Kidney (tissue), 22 donors: ENCODE measurements at places on chromosomes 11 and 22. TPM values are rescaled to one million over a fixed set of nuclear protein-coding genes. Genes with fewer than 3 reads are reported as not detected.

SMC1B gene
- not detected for total RNA-seq

TMEM25 gene
- 30.7 TPM for total RNA-seq

OR5AN1 gene
- not detected for total RNA-seq

FBXO3 gene
- 40.4 TPM for total RNA-seq

BARX2 gene
- total RNA-seq = 5.2 TPM

SNX19 gene
- 67.5 TPM for total RNA-seq

UPK2 gene
- not detected for total RNA-seq

AMPD3 gene
- 16.5 TPM for total RNA-seq

- H3K4me1 ChIP-seq = peaks cover 32% of the 10 kb centered on the region
- H3K4me3 ChIP-seq = no peak overlapping the region
- no peaks in the 10 kb centered on the region for H3K27me3 ChIP-seq
- H3K27ac ChIP-seq = peak overlapping the region; percentile 80
Observed at GRCh38 chr22:39282645-39283321, 36.6 kb downstream of the RPL3 start.

GRCh38 chr11:32290783-32291182 lies 144.6 kb downstream of the WT1 start:
- no peaks in the 10 kb centered on the region for H3K36me3 ChIP-seq
- H3K4me1 ChIP-seq = no peaks in the 10 kb centered on the region
- no peak overlapping the region for H3K4me3 ChIP-seq
- no peak overlapping the region for H3K27ac ChIP-seq

DNA sequence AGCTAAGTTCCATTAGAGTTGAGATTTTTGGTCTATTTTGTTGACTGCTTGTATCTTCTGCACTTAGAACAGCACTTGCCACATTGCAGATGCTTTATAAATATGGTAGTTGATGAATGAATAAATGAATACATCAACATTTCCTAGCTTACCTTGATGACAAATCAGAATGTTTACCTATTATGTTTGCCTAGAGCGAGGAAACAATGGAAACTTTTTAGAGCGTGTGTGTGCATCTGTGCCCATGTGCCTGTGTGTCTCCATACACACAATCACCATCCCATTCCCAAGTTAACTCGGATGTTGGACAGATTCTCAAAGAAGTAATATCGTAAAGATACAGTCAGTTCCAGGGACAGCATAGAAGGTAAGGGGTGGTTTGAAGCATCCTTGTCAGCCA lies 139.1 kb downstream of the DBX1 start:
- no peak overlapping the region for H3K27ac ChIP-seq
- no peaks in the 10 kb centered on the region for H3K27me3 ChIP-seq
- H3K36me3 ChIP-seq = no peaks in the 10 kb centered on the region
- no peaks in the 10 kb centered on the region for H3K4me1 ChIP-seq
- DNase-seq = no peak

DNA sequence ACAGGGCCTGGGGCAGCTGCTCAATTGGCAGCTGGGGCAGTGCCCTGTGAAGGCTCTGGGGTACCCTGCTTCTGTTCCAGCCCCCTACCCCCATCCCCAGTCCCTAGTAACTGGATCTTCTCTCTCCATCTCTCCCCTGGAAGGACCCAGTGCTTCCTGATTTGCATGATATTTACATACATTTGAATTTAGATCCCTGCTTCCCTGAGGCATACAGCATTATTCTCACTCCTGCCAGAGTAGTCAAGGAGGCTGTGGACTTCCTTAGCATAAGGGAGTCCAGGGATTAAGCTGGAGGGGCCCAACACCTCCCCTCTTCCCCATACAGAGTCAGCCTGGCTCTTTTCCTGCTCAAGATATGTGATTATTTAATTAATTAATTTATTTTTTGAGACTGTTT lies 24.7 kb downstream of the TEF start:
- no peak overlapping the region for H3K4me3 ChIP-seq
- H3K27me3 ChIP-seq = no peaks in the 10 kb centered on the region
- no peaks in the 10 kb centered on the region for H3K4me1 ChIP-seq
- no peak for DNase-seq
- no peaks in the 10 kb centered on the region for H3K36me3 ChIP-seq

DNA sequence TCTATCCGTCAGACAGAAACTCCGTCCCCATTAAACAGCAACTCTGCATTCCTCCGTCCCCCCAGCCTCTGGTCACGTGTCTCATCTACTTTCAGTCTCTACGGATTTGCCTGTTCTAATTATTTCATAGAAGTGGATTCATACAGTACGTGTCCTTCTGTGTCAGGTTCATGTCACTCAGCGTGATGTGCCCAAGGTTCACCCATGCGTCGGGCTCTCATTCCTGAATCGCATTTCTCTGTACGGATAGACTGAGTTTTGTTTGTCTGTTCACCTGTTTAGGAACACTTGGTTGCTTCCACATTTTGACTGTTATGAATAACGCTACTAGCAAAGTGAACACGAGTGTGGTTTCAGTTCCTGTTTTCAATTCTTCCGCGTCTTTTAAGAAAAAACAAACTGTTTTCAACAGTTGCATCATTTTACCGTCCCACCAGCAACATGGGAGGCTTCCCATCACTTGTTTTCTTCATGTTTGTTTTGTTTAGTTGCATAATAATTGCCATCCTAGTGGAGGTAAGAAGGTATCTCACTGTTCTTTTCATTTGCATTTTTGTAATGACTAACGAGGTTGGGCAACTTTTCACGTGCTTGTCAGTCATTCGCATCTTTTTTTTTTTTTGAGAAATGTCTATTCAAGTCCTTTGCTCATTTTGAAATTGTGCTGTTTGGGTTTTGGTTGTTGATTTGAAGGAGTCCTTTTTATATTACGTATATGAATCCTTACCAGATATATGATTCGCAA lies 8.9 kb upstream of the NLRP6 start:
- H3K36me3 ChIP-seq = no peaks in the 10 kb centered on the region
- H3K4me3 ChIP-seq = peak overlapping the region; percentile 17
- DNase-seq = no peak
- no peak overlapping the region for H3K27ac ChIP-seq

GRCh38 chr11:93861808-93862207 lies 11.4 kb upstream of the VSTM5 start:
- DNase-seq = no peak
- no peaks in the 10 kb centered on the region for H3K36me3 ChIP-seq
- no peak overlapping the region for H3K4me3 ChIP-seq
- no peaks in the 10 kb centered on the region for H3K27me3 ChIP-seq
- no peaks in the 10 kb centered on the region for H3K4me1 ChIP-seq

DNA sequence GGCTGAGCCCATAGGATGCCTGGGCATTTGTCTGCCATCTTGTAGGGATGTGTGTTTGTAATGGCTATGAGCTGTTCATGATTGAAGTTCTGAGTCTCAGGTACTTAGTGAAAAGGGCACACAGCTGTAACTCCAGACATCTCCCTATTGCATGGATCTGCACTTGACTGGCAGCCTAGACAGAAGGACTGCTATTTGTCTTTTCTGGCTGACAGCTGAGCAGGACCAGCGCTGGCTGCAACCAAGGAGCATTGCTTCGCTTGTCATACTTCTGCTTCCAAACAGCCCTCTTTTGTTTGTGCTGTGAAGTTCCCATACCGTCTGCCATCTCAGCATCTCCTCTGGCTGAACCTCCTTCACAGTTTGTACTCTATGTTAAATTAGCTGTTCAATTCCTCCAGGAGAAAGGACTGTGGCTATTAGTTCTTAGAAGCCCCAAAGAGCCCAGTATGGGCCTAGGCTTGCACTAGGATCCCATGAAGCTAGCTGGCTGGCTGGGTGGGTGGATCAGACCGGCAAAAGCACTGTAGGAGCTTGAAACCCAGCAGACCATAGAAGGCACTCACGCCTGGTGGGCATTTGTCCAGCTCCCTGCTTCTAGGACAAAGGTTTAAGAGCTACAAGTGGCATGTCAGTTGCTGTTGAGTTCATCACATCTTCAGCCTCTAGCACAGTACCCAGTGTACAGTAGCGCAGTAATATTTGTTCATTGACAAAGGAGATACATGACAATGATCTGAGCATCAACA lies 20.4 kb downstream of the HIRA start:
- H3K27ac ChIP-seq = no peak overlapping the region
- no peak for DNase-seq
- H3K4me1 ChIP-seq = no peaks in the 10 kb centered on the region
- no peaks in the 10 kb centered on the region for H3K36me3 ChIP-seq
- no peaks in the 10 kb centered on the region for H3K27me3 ChIP-seq

- H3K4me1 ChIP-seq = no peaks in the 10 kb centered on the region
- peak overlapping the region; percentile 79 for H3K27ac ChIP-seq
- DNase-seq = no peak
- H3K36me3 ChIP-seq = no peaks in the 10 kb centered on the region
- H3K4me3 ChIP-seq = peak overlapping the region; percentile 73
Observed at GRCh38 chr11:104967534-104968354, 630 bp downstream of the CASP4 start.

DNA sequence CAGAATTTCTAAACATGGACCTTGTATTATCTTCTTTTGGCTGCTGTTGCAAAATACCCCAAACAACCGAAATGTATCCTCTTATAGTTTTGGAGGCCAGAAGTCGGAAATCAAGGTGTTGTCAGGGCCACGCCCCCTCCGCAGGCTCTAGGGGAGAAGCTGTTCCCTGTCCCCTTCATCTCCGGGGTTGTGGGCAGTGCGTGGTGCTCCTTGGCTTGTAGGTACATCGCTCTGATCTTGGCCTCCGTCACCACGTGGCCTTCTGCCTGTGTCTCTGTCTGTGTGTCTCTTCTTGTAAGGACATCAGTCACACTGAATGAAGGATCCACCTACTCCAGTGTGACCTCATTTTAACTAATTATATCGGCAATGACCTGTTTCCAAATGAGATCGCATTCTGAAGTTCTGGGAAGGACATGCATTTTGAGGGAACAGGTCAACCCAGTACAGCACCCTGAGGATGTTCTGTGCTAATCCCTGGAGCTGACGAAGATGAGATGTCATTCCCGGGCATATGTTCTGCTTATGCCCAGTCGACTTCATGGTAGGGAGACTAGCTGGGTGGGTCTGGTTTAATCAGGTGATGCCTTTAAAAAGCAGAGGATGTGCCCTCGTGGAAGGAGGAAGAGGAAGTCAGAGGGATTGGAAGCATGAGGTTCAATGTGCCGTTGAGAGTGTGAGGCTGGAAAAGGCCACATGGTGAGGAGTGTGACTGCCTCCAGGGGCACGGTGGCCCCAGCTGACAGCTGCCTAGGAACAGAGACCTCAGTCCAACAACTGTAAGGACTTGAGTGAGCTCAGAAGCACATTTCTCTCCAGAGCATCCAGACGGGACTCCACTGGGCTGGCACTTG lies 531.1 kb downstream of the TBC1D22A start:
- H3K36me3 ChIP-seq = no peaks in the 10 kb centered on the region
- H3K4me3 ChIP-seq = no peak overlapping the region
- DNase-seq = no peak
- H3K4me1 ChIP-seq = no peaks in the 10 kb centered on the region
- no peak overlapping the region for H3K27ac ChIP-seq

- H3K36me3 ChIP-seq = no peaks in the 10 kb centered on the region
- no peak overlapping the region for H3K27ac ChIP-seq
- no peak for DNase-seq
- H3K4me1 ChIP-seq = no peaks in the 10 kb centered on the region
- H3K27me3 ChIP-seq = no peaks in the 10 kb centered on the region
- no peak overlapping the region for H3K4me3 ChIP-seq
Observed at GRCh38 chr22:30780026-30780425, 85.4 kb downstream of the OSBP2 start.

GRCh38 chr22:29167032-29167911 lies 38.4 kb upstream of the EMID1 start:
- no peaks in the 10 kb centered on the region for H3K4me1 ChIP-seq
- no peak overlapping the region for H3K27ac ChIP-seq
- peak; percentile 20 for DNase-seq
- H3K36me3 ChIP-seq = no peaks in the 10 kb centered on the region

DNA sequence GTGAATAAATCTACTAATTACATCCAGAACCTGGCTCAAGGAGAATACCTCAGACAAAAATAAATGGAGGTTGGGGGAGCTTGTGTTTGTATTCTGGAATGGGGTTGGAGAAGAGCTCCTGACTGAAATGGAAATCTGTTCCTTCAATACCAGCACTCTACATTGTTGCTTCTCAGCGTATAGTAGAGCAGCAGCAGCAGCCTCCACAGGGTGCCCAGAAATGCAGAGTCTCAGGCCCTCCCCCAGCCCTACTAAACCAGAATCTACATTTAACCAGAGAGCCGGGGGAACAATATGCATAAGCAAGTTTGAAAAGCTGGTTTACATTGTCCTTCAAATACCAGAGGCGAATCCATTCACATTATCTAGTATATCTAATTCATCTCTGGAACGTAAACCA lies 474.8 kb downstream of the NTM start:
- no peak for DNase-seq
- no peaks in the 10 kb centered on the region for H3K36me3 ChIP-seq
- H3K4me3 ChIP-seq = no peak overlapping the region
- H3K27ac ChIP-seq = no peak overlapping the region

DNA sequence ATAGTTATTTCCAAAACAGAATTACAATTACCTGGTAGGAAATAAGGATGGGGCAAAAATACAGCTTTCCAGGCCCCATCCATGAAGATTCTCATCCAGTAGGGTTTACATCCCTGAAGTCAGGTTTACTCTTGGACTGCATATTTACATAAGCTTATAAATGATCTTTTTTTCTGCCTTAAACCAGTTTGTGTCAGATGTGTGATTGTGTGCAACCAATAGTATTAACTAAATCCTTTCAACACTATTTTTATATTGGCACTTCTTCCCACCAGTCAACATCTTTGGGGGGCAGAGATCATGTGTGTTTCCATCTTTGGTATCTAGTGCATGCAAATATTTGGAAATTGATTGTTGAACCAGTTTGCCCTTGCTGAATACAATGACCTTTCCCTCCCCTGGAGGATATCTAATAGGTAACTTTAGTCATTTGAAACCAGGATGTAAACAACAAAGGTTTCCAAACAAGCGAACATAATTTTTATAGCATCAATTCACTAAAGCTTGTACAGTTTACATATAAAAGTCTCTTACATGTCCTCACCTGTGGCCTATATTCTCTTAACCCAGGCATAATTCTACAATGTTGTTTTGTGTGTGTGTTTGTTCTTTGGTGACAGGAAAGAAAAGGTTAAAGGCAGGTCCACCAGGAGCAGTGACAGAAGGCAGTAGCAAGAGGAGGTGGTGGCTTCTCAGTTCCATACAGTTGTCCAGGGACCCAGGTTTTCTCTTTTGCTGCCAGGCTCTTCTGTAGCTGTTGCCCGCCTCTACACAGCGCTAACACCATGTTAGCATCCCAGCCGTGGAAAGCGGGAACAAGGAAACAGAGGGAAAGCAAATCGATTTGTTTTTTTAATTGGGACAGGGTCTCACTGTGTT lies 1.7 kb upstream of the ME3 start:
- H3K36me3 ChIP-seq = no peaks in the 10 kb centered on the region
- no peak for DNase-seq
- H3K4me3 ChIP-seq = no peak overlapping the region
- H3K4me1 ChIP-seq = peaks cover 8% of the 10 kb centered on the region
- peak overlapping the region; percentile 58 for H3K27ac ChIP-seq

GRCh38 chr11:131422029-131422428 lies 51.6 kb downstream of the NTM start:
- H3K27me3 ChIP-seq = no peaks in the 10 kb centered on the region
- no peak overlapping the region for H3K4me3 ChIP-seq
